PC-9 (cell line): ENCODE measurements at places on chromosomes 12 and 14. TPM values are rescaled to one million over a fixed set of nuclear protein-coding genes. Genes with fewer than 3 reads are reported as not detected.

Gene FAM186B
- 1.3 and 1.7 TPM in 2 replicates for total RNA-seq

Gene CLEC4E
- not detected in 2 replicates for total RNA-seq

Gene PPP4R4
- total RNA-seq: not detected in 2 replicates

Gene KRT6B
- total RNA-seq: 0.98 and 1.1 TPM in 2 replicates

Gene ZNF385A
- total RNA-seq: 17.2 and 18.0 TPM in 2 replicates

Gene IGF1
- not detected in 2 replicates for total RNA-seq

DNA sequence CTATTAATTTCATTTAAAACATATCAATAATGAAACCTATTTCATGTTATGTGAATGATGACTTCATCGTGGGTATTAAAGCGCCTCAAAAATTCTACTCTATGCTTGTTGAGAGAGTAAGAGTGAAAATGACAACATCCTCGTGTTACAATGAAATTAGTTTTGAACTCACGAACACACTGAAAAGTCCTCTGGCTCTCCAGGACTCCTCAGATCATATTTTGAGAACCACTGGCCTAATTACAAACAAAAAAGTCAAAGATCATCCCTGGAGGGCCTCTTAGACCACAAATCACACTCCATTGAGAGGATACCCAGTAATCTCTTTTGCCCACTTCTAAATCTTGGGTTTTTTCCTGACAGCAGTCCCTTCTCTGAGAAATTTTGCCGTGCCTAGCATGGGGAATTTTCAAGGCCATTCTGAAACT, 19.1 kb downstream of the DAAM1 start:
- H3K27ac ChIP-seq: no peak overlapping the region
- H3K27me3 ChIP-seq: no peaks in the 10 kb centered on the region
- no peaks in the 10 kb centered on the region; the same call in 1 of the 2 replicates for H3K4me1 ChIP-seq
- H3K4me3 ChIP-seq: no peak overlapping the region
- DNase-seq: no peak
- H3K36me3 ChIP-seq: no peaks in the 10 kb centered on the region

DNA sequence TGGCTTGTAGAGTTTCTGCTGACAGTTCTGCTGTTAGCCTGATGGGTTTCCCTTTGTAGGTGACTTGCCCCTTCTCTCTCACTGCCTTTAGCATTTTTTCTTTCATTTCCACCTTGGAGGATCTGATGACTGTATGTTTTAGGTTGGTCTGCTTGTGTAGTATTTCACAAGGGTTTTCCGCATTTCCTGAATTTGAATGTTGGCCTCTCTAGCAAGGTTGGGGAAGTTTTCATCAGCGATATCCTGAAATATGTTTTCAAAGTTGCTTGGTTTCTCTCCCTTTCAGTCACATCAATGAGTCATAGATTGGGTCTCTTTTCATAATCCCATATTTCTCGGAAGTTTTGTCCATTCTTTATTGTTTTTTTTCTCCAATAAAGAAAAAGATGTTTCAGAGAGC, 11.4 kb downstream of the NOPCHAP1 start:
- DNase-seq: no peak
- no peak overlapping the region for H3K27ac ChIP-seq
- H3K4me3 ChIP-seq: no peak overlapping the region
- peaks cover 40% of the 10 kb centered on the region for H3K36me3 ChIP-seq
- H3K27me3 ChIP-seq: no peaks in the 10 kb centered on the region

- DNase-seq: peak; percentile 29
- H3K36me3 ChIP-seq: peaks cover 8% of the 10 kb centered on the region
These were observed 487 bp upstream of the MGST1 start for GRCh38 chr12:16346958-16347357.

DNA sequence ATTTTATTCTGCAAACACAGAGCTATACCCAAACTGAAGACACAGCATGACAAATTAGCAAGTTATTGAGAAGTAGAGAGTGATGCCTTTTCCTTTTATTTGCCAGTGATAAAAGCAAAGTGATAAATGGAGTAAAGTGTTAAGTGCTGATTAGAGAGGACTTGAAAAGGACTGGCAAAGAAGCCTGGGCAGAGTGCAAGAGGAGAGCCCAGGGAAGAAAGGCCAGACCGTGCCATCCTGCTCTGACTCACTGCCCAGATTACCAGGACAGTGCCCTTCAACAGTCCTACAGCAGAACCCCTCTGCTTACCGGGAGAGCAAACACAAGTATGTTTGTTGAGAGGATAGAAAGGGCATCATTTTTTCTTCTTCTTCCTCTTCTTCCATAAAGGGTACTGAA, 106.5 kb downstream of the ETV6 start:
- H3K4me1 ChIP-seq: no peaks in the 10 kb centered on the region
- DNase-seq: no peak
- H3K27ac ChIP-seq: no peak overlapping the region
- H3K4me3 ChIP-seq: no peak overlapping the region
- H3K27me3 ChIP-seq: no peaks in the 10 kb centered on the region

DNA sequence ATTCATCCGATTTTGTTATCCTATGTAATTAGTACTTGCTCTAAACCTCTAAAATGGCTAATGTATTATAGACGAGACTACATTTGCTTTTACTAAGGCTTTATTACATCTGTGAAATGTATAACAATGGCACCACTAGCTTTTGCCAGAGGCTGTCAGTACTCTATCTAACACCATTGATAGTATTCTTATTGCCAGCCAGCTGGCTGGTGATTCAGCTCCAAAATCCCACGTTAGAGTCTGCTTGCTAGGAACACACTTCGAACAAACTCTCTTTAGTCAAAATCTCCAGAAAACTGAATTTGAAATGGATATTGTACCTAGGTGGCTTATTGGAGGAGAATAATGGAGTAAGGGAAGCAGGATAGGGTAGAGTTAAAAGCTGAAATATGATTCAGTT, 839.2 kb downstream of the SLC6A15 start:
- H3K4me3 ChIP-seq: no peak overlapping the region
- DNase-seq: no peak
- no peaks in the 10 kb centered on the region for H3K4me1 ChIP-seq

GRCh38 chr14:55427439-55427838, 13.0 kb downstream of the TBPL2 start:
- no peaks in the 10 kb centered on the region for H3K36me3 ChIP-seq
- H3K27ac ChIP-seq: peak overlapping the region; percentile 43
- H3K4me3 ChIP-seq: no peak overlapping the region
- peaks cover 32% of the 10 kb centered on the region for H3K4me1 ChIP-seq
- peak; percentile 82 for DNase-seq

GRCh38 chr14:34322940-34323418, 139.1 kb downstream of the SPTSSA start:
- H3K36me3 ChIP-seq: no peaks in the 10 kb centered on the region
- H3K27me3 ChIP-seq: no peaks in the 10 kb centered on the region
- H3K27ac ChIP-seq: no peak overlapping the region
- H3K4me1 ChIP-seq: no peaks in the 10 kb centered on the region
- no peak overlapping the region for H3K4me3 ChIP-seq

- H3K36me3 ChIP-seq: no peaks in the 10 kb centered on the region
- H3K4me3 ChIP-seq: no peak overlapping the region
- DNase-seq: no peak
- no peaks in the 10 kb centered on the region for H3K27me3 ChIP-seq
These were observed 1569.0 kb upstream of the FLRT2 start for GRCh38 chr14:83960832-83961512.

DNA sequence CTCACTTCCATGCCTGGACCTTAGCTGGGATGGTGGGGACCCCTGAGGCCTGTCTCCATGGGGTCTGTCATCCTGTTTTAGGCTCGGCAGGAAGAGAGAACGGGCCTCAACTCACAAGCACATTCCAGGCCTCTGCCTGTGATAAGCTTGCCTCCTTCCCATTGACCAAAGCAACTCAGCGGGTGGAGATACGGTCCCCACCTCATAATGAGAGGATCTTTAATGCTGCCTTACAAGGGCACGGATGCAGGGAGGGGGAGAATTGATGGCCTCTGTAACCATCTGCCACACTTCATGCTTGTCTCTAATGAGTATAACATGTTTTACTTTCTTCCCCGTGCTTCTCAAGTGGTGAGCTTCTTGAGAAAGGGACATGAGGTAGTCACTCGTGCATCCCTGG, 50.0 kb downstream of the GLT1D1 start:
- DNase-seq: no peak
- H3K4me1 ChIP-seq: no peaks in the 10 kb centered on the region
- H3K27ac ChIP-seq: no peak overlapping the region
- H3K4me3 ChIP-seq: no peak overlapping the region

GRCh38 chr14:21020977-21021545, 3.8 kb downstream of the NDRG2 start:
- DNase-seq: no peak
- no peaks in the 10 kb centered on the region for H3K27me3 ChIP-seq
- no peaks in the 10 kb centered on the region for H3K36me3 ChIP-seq
- no peak overlapping the region for H3K27ac ChIP-seq
- H3K4me1 ChIP-seq: 0 out of 2 replicates have a peak, but pooled peaks cover 6% of the 10 kb centered on the region
- H3K4me3 ChIP-seq: no peak overlapping the region

- H3K36me3 ChIP-seq: no peaks in the 10 kb centered on the region
- H3K4me3 ChIP-seq: no peak overlapping the region
- H3K27ac ChIP-seq: no peak overlapping the region
- peaks cover 52% of the 10 kb centered on the region for H3K4me1 ChIP-seq
- DNase-seq: no peak
- no peaks in the 10 kb centered on the region for H3K27me3 ChIP-seq
These were observed 25.0 kb upstream of the GSG1 start for GRCh38 chr12:13128291-13128965.

DNA sequence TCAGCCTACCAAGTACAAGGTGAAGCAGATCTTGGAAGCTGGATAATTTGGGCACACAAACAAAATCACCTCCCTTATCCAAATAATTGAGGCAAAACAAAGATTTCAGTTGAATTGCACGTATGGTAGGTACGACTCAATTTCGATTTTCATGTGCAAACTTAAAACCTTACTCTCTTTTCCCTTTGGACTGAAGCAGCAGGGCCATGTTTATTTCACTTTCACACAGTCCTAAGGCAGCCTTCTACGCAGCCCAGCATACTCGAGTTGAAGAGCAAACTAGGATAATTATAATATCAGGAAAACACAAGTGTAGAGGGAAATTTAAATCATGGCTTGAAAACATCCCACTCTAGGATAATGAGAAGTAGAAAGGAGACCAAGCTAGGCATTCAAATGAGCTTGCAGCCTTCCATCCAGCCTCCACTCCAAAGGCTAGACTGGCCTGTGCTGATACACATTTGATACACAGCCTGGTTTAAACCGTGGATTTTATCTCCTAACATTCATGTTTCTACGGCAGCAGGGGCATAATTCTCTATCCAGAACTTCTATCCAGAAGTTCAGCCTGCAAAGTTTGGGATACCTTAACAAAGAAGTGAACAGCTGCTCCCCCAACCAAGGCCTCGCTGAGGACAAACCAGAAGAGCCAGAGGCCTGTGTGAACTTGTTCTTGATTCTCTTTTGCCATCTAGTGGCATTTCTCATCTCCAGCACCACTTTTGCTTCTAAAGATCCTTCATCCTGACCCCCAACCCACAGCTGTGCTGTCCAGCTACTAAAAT, 2.4 kb upstream of the RNASE7 start:
- H3K4me3 ChIP-seq: no peak overlapping the region
- H3K36me3 ChIP-seq: no peaks in the 10 kb centered on the region
- H3K27me3 ChIP-seq: no peaks in the 10 kb centered on the region
- H3K4me1 ChIP-seq: peaks cover 15% of the 10 kb centered on the region
- no peak overlapping the region for H3K27ac ChIP-seq
- peak; percentile 22 for DNase-seq

- H3K27me3 ChIP-seq: no peaks in the 10 kb centered on the region
- H3K27ac ChIP-seq: no peak overlapping the region
- H3K36me3 ChIP-seq: no peaks in the 10 kb centered on the region
These were observed 90.4 kb upstream of the TMCC3 start for GRCh38 chr12:94740601-94741362.
